Activated T-helper 1 cell treated with anti-CD3 and anti-CD28 coated beads, Interleukin-2, amount 50 U/mL, for 16 hours (primary cell): ENCODE measurements at places on chromosomes 4 and X.

GRCh38 chr4:169119536-169119935 is 109.5 kb upstream of the CBR4 start:
- DNase-seq: no peak

GRCh38 chrX:124226129-124226528 is 106.3 kb upstream of the TEX13D start:
- no peak for DNase-seq

GRCh38 chr4:109803924-109804571 is 2.2 kb upstream of the CFI start:
- no peak for DNase-seq

DNA sequence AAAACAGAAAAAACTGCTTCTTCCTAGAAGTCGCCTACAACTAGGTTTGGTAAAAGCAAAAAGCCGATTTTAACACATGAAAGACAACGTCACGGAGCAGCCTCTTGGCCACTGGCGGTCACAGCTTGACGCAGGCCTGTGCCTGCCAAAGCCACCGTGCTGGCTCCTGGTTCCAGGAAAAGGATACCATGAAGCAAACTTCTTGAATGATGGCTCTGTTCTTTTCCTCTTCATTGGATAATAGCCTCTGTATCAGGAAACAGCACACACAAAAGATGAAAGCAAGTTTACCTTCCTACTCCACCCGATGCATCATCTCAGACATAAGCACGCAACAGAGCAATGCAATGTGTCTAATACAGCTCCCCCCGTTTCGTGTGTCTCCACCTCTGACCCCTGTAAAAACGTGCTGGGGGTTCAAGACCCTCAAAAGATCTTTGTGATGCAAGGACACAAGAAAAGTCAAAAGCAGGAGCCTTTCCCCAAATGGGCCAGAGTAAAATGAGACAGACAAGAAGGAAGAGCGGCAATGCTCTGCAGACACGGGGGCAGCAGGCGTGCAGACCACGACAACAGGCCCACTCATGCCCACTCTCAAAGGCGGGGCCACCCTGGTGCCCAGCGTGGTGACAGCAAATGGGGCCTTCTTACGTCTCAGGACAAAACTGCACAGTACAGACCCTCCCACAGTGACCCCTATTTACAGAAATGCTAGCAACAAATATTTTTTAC is 19.4 kb downstream of the GAK start:
- DNase-seq: no peak

- no peak for DNase-seq
Measured at GRCh38 chr4:83605210-83605609, 69.3 kb downstream of the GPAT3 start.

GRCh38 chr4:93751411-93751810 is 77.1 kb upstream of the ATOH1 start:
- DNase-seq: no peak

GRCh38 chr4:7391637-7392437 is 42.9 kb downstream of the PSAPL1 start:
- no peak for DNase-seq

DNA sequence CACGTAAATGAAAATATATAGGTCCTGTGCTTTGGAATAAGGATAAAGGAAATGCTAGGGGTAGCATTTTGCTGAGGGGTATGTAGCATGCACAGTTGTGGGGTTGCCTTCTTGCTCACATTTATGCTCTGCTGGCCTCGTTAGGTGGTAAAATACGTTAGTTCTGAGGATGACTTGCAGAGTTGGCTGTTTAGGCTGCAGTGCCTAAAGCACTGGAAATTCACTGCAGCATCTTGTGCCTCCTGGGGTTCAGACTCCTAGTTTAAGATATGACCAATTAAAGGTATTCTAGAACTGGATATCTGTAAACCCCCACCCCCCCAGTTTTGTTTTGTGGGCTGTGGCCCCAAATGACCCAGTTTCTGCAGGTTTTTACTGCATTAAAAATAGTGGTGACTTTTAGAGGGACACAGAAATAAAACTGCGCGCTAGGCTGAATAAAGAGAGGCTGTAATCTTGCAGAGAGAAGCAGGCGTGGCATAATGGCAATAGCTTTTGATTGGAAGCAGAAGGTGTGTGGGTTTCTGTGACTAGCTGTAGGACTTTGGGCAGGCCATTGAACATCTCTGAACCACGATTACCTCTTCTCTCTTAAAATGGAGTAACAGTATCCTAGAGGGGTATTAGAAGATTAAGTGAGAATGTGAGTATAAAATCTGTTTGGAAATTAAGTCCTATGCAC is 79.3 kb downstream of the REPS2 start:
- no peak for DNase-seq

GRCh38 chr4:76779740-76780459 is 118.0 kb downstream of the SOWAHB start:
- DNase-seq: no peak

GRCh38 chrX:140346729-140347128 is 158.1 kb downstream of the SOX3 start:
- DNase-seq: no peak

- DNase-seq: no peak
Measured at GRCh38 chrX:143683486-143683885, 37.1 kb downstream of the SPANXN2 start.

DNA sequence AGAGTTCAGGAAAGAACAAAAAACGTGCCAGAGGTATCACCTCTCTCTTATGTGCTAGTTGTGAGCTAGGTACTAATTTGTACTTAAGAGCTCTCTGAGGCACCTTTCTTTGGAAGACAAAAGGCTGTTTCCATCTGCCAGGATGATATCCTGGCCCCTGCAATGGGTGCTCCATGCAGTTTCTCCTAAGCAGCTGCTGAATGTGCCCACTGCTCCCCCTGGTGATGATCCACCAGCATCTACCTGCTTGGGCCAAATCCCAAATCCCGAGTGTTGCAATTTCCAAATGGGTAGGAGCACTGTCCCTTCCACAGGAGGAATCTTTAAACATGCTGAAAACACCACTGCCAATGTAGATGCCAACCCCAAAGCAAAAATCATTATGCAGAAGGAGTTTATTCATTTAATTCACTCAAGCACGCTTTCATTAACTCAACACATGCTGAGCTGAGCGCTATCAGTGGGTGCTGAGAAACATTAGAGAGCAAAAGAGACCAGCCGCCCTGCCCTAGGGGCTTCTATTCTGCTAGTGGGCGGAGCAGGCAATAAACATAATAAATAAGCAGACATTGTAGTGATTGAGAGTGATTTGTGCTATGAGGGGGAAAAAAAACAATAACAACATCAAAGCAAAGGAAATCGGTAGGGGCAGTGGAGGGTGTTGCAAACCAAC is 69.6 kb upstream of the C4orf50 start:
- no peak for DNase-seq

DNA sequence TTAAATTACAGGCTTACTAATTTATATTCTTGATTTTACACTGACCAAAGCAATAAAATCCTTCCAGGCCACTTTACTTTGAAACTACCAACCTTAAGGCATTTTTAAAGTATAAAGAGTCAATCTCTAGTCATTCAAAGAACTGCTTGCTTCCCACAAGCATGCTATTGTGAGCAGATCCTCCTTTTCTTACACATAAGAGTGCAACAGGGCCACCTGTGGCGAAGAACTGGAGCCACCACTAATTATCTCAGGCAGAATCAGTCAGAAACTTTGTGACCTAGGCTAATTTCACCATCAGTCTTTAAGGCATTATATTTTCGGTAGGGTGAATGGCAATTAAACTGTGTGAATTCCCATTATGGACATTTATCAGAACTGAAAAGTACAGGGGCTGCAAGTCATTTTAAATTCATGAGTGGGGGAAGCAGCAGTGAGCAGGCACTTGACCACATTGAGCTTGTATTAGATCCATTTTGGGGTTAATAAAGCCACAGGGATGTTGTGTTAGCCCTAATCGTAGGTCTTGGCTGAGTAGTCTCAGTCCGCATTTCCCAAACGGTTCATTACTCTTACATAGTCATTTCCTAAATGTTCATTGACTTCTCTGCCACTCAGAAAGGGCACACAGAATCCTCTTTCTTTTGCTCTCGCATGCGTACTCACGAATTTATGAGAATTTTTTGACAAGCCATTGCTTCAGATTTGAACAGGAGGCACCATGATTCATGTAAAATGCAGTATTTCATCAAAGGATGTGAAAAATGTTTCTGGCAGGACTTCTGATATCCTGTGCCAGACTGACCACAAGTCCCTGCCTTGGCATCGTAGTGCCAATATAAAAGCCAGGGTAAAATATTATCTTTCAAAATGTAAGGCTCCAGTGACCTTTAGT is 39.8 kb downstream of the NPY2R start:
- no peak for DNase-seq
